Retina (tissue), 1 donor: ENCODE measurements at places on chromosomes 1 and 21.
A peak's percentile ranks its signal among the peaks of the same experiment; 100 is the strongest.

DNA sequence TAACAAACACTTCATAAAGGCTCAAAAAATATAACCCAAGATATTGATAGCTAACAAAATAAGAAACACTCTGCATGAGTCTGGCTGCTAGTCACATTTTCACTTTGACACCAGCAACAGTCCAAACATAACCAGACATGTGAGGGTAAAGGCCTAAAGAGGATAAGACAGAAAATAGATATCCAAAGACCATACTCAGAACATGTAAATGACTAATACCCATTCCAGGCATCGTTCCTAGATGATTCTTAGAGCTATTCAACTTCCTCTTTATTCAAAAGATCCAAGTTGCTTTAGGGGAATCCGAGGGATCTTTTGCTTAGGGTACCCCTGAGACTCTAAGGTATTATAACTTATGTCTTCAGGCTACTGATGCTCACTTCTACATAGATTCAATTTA, 5.1 kb downstream of the COL24A1 start:
- DNase-seq = no peak

DNA sequence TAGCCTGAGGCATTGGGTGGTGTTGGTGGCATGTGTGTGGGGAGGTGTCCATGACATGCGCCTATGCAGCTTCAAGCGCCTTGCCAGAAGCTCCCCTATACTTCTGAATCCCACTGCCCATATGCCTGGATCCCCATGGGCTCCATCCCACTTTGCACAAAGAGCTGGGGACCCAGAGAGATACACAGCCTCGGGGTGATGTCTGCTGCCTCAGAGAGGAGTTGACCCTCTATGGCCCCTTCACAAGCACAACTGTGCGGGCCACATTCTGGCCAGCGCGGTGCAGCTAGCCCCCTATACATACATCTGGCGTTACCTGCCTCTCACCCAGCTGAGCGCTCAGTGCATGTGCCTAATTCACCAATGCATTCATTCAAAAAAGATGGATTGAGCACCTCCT, 9.6 kb upstream of the PTPRF start:
- DNase-seq = no peak

GRCh38 chr1:81679942-81680341, 120.8 kb upstream of the ADGRL2 start:
- DNase-seq = peak; percentile 47

DNA sequence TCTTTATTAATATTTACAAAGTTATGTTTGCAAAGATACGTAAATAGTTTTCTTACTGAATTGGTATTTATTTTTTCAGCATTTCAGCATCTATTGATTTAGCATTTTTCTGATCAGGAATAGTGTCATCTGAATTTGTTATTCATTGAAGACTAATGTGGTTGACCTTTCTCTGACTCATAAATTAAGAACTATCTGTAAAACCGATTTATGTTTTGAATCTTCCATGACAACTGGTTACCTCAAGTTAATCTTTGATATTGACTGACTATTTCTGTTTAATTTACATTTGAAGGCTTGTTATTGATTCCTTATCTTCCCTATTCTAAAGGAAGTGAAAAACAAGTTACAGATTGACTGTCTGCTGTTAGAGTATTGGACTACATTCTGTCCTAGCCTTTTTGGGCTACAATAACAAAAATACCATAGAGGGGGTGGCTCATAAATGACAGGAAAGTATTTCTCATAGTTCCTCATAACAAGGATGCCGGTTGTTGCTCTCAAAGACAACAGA, 1131.4 kb downstream of the PLA2G4A start:
- no peak for DNase-seq

GRCh38 chr1:64033667-64034220, 169.7 kb upstream of the UBE2U start:
- no peak for DNase-seq

DNA sequence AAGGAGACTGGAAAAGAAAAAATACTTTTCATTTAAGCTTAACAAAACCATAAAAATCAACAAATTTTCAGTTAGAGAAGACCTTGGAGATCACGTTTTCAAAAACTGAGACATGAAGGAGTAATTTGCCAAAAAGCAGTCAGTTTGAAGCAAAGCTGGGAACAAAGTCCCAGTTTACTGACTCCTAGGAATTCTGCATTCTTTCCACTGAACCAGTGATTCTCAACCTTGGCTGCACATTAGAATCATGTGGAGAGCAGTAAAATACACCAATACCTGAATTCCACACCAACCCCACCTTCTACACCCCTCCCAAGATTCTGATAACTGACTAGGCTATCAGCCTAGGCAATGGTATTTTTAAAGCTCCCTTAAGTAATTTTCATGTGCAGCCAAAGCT, 73.5 kb downstream of the PRPF38A start:
- no peak for DNase-seq

DNA sequence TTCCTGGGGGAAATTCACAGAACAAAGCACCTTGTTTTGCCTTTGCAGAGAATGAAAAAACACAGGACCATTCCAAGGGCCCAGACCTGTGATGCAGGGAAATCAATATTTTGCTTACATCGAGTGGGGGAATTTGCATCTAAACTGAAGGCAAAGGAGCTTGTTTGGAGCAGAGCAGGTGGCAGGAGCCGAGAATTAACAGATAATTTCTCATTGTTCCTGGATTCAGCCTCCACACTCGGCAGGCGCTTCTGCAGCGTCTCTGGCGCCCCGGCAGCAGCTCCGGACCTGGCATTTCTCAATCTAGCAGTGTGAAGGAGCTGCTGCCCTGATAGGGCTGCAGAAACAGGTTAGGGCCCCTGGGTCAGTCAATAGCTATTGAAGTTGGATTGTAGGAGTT, 2.0 kb upstream of the SYT6 start:
- DNase-seq = no peak

DNA sequence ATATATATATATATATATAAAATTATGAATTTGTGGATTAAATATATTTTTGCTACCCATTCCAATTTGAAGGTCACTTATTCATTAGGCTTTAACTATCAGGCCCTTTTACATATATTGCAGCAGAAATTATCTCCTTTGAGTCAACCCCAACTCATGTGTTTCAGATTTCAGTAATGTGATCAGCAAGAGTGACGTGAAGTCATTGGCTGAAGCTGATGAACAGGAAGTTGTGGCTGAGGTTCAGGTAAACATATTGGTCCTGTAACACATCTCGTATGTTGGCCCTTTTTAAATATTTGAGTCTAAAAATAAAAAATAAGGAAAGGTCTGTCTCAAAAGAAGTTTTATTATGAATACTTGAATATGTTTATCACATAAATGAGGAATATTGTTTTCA, 8.5 kb downstream of the VPS45 start:
- no peak for DNase-seq

GRCh38 chr1:230621324-230622030, 20.8 kb upstream of the COG2 start:
- DNase-seq = peak; percentile 4

- no peak for DNase-seq
Measured at GRCh38 chr1:5730272-5731109, 261.7 kb downstream of the NPHP4 start.
